ENCODE measurements at places on chromosomes 3 and 15.

- DNase-seq = no peak
Measured at GRCh38 chr3:181696626-181697230, 15.0 kb upstream of the SOX2 start.

DNA sequence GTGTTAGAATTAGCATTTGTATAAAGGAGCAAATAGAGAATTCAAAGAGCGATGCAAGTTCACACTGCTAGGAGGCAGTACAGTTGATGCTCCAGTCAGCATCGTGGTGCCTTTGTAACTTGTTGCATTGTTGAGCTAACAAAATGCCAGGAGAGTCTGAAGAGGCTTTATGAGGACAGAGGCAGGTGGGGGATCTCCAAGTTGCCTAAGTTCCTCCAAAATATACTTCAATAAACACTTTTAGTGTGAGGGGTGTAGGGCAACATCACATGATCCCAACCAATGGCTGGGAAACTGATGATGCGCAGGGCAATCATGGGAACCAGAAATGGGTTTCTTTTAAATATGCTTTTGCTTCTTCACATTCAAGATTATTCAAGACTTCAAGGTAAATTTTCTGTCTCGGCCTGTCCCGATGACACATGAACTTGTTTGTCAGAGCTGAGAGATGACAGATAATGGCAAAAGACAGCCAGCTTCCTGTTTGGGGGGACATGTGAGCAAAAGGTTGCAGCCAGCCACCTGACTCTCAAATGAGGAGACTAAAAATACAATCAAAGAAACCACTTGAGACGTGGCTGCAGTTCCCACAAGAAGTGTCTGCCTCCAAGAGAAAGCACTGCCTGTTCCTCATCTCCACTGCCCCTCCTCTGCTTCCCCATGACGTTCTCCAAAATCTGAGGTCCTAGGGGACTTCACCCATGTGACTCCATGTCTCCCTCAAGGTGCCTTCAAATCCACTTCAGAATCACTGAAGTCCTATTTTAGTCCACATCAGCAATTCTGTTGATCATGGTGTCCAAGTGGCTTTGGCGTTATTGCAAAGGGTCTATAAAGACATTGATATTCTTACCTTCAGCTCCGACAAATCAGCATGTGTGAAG lies 39.3 kb downstream of the KLHL6 start:
- no peak for DNase-seq

- no peak for DNase-seq
Measured at GRCh38 chr3:9153904-9154619, 95.4 kb downstream of the SRGAP3 start.

DNA sequence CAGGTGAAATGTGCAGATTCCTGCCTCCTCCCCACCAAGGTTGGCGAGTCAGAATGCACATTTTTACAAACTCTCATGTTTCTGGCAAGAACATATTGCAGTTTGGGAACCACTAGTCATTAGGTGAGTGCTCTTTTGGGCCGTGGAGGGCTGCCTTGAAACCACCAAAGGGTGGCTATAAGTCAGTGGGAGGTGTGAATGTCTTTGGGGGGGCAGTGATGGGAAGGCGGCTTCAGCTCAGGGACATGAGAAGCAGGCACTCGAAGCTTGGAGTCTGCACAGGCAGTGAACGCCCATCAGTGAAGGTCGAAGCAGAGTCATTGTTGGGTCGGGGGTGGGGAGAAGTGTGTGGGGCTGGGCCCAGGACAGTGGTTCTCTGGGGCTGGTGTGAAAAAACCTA lies 1.1 kb downstream of the NOX5 start:
- DNase-seq = no peak

DNA sequence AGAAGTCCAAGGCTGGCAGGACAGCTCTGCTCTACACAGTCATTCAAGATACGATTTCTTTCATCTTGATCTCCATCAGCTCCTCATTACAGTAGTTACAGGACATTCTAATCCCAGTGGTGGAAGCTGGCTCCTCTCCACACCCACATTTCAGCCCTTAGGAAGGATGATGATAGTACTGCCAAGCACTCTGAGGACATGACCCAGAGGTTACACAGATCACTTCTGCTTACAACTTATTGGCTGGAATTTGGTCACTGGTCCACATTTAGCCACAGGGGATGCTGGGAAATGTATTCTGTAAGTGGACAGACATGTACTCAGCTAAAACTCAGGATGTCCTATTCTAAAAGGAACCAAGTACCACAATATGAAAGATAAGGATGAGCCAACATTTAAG lies 77.1 kb downstream of the IQCH start:
- DNase-seq = no peak

DNA sequence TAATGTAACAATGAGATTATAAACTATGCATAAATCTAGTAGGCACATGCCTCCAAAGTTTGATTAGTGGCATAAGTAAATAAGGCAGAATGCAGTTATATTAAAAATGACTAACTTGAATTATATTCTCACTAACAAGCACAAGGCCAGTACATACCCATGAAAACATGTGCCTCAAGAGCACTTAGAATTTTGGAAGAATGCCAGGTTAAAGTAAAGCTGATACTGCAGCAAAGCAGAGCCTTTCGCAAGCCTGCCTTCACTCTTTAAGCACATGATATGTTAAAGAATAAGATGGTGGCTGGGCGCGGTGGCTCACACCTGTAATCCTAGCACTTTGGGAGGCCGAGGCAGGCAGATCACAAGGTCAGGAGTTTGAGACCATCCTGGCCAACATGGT lies 49.0 kb downstream of the KBTBD12 start:
- DNase-seq = no peak

GRCh38 chr15:49058559-49058958 lies 12.3 kb upstream of the SECISBP2L start:
- DNase-seq = no peak

DNA sequence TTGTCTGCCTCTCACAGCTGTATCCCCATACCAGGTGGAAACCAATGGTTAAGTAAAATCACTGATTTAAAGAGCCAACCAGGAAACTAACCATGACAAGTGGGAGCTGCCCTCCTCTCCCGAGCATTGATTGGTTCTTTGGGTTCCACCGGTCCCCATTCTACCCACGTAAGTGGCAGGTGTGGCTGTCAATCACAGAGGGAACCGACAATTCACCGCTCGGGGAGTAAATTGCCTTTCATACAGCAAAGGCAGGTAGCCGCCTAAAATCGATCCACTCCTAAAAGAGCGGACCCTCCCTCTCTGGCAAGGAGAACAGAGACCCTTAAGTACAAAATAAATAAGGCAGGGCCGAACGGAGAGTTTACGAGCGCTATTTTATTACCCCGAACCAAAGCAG lies 1.2 kb downstream of the ERC2 start:
- DNase-seq = no peak

GRCh38 chr15:50358845-50359244 lies 3.8 kb upstream of the GABPB1 start:
- DNase-seq = no peak

DNA sequence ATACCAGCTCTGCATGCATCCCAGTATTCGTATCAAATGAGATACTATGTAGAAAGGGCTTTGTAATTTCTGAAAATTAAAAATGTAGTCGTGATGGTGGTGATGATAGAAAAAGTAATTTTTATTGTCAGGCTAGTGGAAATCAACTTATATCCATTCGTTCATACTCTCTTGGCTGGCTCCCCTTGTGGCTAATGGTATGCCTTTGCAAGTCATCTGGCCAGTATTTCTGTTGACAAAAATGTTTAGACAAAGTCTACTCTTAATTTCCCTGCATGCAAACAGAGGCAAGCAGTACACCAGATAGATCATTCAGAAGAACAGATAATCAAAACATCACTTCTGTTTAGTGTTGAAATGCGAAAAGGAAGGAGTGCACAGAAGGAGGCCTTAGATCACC lies 49.6 kb upstream of the DUT start:
- DNase-seq = peak; percentile 4

GRCh38 chr15:71612397-71612722 lies 198.0 kb upstream of the NR2E3 start:
- no peak for DNase-seq

- peak; percentile 72 for DNase-seq
Measured at GRCh38 chr3:57596495-57597126, 533 bp downstream of the ARF4 start.

DNA sequence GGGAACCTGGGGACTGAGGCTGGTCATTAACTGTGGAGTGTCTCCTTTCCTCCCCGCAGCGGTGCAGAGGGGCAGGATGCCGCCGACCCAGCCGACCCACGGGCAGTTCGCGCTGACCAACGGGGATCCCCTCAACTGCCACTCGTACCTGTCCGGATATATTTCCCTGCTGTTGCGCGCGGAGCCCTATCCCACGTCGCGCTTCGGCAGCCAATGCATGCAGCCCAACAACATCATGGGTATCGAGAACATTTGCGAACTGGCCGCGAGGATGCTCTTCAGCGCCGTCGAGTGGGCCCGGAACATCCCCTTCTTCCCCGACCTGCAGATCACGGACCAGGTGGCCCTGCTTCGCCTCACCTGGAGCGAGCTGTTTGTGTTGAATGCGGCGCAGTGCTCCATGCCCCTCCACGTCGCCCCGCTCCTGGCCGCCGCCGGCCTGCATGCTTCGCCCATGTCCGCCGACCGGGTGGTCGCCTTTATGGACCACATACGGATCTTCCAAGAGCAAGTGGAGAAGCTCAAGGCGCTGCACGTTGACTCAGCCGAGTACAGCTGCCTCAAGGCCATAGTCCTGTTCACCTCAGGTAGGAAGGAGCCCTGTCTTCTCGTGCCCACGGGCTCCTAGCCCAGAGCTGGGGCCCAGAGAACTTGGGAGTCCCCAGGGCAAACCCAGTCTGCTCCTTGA lies 3.7 kb downstream of the NR2F2 start:
- no peak for DNase-seq

DNA sequence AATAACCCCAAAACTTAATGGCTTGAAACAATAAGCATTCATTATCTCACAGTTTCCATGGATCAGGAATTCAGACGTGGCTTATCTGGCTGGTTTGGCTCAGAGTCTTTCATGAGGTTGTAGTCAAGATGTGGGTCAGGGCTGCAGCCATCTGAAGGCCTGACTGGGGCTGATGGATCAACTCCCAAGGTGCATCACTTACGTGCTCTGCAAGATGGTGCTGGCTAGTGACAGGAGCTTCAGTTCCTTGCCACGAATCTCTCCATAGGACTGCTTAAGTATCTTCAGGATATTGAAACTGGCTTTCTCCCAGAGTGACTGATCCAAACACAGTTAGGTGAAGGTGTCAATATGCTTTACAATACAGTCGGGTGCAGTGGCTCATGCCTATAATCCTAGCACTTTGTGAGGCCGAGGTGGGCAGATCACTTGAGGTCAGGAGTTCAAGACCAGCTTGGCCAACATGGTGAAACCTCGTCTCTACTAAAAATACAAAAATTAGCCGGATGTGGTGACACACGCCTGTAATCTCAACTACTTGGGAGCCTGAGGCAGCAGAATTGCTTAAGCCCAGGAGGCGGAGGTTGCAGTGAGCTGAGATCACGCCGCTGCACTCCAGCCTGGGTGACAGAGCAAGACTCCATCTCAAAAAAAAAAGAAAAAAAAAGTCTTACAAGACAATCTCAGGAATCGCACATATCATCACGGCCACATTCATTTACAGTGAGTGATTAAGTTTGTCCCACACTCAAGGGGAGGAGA lies 28.5 kb upstream of the PTPRG start:
- no peak for DNase-seq

GRCh38 chr3:132871956-132872355 lies 149.7 kb upstream of the NPHP3 start:
- no peak for DNase-seq

DNA sequence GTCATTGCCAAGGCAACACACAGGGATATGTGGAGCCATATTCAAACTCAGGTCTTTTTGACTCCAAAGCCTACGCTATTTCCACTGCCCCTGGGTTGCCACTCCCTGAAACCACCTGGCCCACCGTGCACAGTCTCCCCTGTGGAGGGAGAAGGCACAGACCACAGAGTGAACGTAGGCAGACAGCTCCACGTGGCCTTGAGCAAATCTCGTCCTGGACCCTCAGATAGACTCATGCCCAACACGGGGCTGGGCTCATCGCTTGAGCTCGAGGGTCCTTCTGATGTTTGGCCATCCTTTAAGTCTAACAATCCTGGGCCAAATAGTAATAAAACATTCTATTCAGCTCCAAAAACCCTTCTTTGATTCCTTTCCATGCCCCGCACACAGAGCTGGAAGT lies 72.0 kb downstream of the CPN2 start:
- DNase-seq = no peak

GRCh38 chr3:183027276-183027675 lies 46.9 kb upstream of the DCUN1D1 start:
- no peak for DNase-seq

- DNase-seq = peak; percentile 41
Measured at GRCh38 chr3:52483577-52484381, 11.4 kb upstream of the STAB1 start.

DNA sequence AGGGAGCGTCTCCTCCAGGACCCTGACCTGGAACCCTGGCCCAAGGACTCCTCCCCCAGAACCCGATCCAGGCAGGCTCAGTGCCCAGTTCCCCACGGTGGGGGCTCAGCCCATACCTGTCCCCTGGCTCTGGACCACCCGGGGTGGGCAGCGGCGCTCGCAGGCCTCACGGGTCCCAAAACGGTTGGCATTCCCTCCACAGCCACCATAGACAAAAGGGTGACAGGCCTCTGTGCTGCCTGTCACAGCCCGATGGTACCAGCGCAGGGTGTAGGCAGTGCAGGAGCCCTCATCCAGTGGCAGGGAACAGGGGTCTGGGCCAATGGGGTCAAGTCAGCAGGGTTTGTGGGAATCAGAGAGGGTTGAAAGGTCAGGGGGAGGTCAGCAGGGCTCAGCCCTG lies 1.1 kb upstream of the UCN2 start:
- DNase-seq = no peak

- no peak for DNase-seq
Measured at GRCh38 chr3:53646723-53647122, 152.3 kb downstream of the CACNA1D start.

DNA sequence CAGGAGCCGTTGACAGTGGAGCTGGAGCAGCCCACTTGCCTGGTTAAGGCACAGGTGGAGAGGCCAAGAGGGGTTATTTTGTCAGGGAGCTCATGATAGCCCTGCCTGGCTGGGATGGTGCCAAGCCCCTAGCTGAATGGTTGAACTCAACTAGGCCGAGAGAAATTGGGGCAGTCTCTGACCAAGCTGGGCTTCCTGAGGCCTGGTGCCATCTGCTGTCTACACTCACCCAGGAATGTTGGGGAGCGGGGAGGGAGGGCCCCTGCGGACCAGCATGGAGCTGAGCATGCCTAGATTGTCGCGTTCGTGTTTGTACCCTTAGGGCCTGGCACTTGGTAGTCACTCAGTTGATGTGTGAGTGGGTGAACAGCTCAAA lies 1.2 kb downstream of the BRPF1 start:
- no peak for DNase-seq

DNA sequence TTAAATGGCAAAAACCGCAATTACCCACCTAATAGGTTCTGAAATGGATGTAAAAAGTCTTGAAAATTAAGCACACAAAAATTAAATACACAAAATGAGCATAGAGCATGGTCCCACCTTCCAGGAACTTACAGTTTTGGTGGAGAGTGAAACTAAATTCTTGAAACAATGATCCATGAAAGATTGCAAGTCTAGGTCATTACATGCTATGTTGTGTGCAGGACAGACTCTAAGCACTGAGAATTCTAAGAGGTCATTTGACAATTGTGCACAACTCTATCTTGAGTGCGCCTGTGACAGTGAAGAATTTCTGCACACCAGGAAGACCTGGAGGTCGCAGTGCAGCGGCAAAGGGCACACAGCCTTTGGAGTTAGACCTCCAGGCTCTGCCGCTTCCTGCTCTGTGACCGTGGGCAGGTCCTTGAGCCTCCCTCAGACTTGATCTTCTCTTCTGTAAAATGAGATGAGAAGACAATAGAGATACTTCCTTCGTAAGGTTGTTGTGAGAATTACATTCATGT lies 153.3 kb upstream of the TPM1 start:
- DNase-seq = no peak

- DNase-seq = no peak
Measured at GRCh38 chr3:131360191-131360755, 21.3 kb upstream of the NUDT16 start.

GRCh38 chr3:185065059-185065458 lies 87.8 kb downstream of the C3orf70 start:
- DNase-seq = no peak

Data from AG04450 (cell line).